ENCODE measurements at places on chromosomes 2 and 18. TPM values are rescaled to one million over a fixed set of nuclear protein-coding genes. Genes with fewer than 3 reads are reported as not detected.

Gene C2orf72
- 16.1 TPM for total RNA-seq

Gene RTP5
- 1.3 TPM for total RNA-seq

Gene CCT4
- 90.5 TPM for total RNA-seq

Gene ELOA2
- total RNA-seq: not detected

Data from cerebellum (tissue), 4 donors.